Stimulated activated CD8-positive, alpha-beta memory T cell treated with anti-CD3 and anti-CD28 coated beads, Interleukin-2, amount 100 ng/mL, for 1 hour (primary cell): ENCODE measurements at places on chromosomes 5 and 9.

GRCh38 chr9:99682870-99683269, 138.8 kb upstream of the NR4A3 start:
- no peak for DNase-seq

GRCh38 chr5:139654871-139655491, 6.8 kb downstream of the CXXC5 start:
- no peak for DNase-seq

- no peak for DNase-seq
These were observed 59.0 kb downstream of the BASP1 start for GRCh38 chr5:17276445-17276844.

- DNase-seq, result no peak
These were observed 39.8 kb upstream of the ANGPTL2 start for GRCh38 chr9:127162046-127162863.

DNA sequence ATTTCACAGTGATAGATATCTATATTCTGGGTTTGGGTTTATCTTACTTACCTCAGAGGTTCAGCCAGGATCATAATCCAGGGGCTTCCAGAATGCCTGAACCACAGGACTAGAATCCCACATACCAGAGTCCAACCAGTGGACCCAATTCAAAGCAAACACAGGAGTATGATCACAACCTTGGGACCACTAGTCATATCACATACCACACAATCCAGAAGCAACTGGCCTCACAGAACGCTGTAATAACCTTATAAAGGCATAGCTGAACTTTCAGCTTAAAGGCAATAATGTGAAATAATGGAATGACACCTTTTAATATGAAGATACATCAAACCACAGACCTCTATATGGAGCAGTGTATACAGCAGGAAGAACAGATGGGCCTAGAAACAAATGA, 25.3 kb downstream of the RAPGEF6 start:
- DNase-seq, result no peak

- no peak for DNase-seq
These were observed 460 bp upstream of the PBX3 start for GRCh38 chr9:125746774-125747052.

- DNase-seq, result peak; percentile 22
These were observed 9.9 kb upstream of the NINJ1 start for GRCh38 chr9:93143830-93144530.

DNA sequence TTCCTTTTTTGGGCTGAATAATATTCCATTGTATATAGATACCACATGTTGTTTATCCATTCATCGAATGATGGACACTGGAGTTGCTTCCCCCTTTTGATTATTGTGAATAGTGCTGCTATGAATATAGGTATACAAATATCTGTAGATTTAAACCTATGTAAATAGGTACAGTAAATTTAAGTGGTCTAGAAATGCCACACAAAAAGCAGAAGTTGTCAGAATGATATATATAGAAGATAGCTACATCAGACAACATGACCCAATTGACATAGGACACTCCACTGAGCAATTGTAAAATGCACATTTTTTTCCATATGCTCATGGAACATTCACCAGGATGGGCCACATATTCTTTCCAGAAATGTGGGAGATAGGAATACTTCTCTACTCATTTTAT, 77.6 kb downstream of the SMIM15 start:
- no peak for DNase-seq

- DNase-seq, result no peak
These were observed 41.3 kb upstream of the HAND1 start for GRCh38 chr5:154519359-154519758.

DNA sequence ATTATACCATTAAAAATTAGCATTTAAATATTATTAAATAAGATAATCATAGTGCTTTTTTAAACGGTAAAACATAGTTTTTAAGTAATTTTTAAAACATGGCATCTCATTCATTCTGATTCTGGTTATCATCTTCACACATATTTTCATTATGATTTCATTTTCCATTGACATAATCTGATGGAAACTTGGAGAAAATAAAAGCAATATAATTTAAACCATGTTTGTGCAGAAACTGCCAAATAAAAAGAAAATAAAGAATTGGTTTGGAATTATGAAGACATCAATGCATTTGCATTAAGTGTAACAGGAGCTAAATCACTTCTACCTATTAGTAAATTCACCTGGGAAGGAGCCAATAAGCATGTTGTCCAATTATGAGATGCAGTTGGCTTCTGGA, 490.1 kb upstream of the CD180 start:
- no peak for DNase-seq

DNA sequence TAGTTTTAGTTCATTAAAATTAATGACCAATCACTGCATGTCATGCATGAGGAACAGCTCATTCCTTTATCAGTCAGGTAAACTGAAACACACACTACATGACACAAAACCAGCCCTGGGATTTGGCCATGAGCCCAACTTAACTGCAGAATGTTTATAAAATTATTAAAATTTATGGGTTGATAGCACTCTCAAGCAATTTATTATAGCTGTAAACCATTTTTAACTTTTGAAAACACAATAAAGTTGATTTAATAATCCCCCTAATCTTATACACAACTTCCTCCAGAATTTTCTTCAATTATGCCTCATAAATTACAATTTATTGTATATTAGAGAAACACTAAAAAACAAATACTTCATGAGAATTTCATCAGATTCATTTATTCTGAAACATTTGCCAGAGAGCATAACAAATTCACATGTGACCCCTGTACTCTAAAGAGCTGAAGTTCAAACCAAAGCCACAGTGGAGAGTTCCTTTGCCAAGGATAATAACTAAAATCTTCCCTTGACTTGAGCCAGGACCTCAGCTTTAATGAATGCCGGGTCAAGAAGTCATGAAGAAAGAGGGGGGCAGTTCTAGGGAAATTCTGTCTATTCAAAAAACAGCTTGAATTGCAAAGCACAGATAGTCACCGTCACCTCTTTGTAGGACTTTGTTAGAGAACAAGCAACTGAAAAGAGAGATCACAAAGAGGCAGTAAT, 763.7 kb upstream of the GRAMD2B start:
- no peak for DNase-seq

DNA sequence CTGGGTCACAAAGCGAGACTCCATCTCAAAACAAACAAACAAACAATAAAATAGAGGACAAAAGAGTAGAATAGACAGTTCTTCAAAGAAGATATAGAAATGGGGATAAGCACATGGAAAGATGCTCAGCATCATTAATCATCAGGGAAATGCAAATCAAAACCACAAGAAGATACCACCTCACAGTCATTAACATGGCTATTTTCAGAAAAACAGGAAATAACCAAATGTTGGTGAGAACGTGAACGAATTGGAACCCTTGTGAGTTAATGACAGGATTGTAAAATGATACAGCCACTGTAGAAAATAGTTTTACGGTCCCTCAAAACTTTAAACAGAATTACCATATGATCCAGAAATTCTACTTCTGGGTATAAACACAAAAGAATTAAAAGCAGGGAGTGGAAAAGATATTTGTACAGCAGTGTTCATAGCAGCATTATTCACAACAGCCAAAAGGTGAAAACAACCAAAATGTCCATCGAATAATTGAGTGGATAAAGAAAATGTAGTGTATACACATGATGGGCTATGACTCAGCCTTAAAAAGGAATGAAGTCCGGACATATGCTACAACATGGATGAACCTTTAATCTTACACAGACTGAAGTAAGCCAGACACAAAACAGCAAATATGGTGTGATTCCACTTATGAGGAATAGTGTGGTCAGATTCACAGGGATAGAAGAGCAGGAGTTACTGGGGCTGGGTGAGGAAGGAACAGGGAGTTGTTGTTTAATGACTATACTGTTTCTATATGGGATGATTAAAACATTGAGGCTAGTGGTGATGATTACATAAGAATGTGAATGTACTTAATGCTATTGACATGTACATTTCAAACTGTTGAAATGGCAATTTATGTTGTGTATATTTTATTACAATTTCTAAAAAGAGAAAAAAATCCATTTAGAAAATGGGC, 19.7 kb downstream of the OR2V2 start:
- DNase-seq, result no peak

DNA sequence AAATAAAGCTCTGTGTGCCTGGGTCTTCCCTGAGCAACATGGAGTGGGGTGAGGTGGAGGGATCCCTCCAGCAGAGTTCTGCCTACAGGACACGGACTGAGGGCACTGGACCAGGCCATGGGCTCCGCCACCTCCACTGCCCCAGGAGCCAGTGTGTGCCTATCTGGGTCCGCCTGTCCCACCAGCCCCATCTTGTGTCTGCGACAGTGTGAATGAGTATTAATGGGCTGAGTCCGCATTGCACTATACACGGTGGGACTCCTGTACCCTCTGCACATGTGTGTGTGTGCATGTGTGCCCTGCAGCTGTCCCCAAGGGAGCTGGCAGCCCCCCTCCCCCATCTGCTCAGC, 11.4 kb downstream of the FGFR4 start:
- DNase-seq, result no peak

GRCh38 chr5:76715736-76716455, at the start of gene F2R:
TSS of gene F2R (plus strand) at chr5:76716126. CDS start at chr5:76716308, 182 bp downstream.
- peak; percentile 35 for DNase-seq

DNA sequence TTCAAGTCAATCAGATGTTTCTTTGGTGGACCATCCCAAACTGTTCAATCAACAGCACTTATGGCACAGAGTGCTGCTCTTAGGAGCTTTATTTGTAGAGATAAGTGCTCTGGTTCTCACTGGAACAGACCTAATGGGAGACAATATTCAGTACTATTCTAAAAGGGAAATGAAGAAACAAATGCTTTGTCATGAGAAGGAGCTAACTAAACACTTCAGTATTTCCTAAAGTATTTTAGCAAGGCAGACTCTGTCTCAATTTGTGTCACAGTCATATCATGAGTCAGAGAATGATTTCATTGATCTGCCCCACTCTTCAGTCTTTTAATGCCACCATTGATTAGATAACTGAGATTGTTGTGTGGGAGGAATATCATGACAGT, 175.3 kb downstream of the SLF1 start:
- no peak for DNase-seq

GRCh38 chr5:37900692-37901091, 60.9 kb upstream of the GDNF start:
- DNase-seq, result no peak

DNA sequence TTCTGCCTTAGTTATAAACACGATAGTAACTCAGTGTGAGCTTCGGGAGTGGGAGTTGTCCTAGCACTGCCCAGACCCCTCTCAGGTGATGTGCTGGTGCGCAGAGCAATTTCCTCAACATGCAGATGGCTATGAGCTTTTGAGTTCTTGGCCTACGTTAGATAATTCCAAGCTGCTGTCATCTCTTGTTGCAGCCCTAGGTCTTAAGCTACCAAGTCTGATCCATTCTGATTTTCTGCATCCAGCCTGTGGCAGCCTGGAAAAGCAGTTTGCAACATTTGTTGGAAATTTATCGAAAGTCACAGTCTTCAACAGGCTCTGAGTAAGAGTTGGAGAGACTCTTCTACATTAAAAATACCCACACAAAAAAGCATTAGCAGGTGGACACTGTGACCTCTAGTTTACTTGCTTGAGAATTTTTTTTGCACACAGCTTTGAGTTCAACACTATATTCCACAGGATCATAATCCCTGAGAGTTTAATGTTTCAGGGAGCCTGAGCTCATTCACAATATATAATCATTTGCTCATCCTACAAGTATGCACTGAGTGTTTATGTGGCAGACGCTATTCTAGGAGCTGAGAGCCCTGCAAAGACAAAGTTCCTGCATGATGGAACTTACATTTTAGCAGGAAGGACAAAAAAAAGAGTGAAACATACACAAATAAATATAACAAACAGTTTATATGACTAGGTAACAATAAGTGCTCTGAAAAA, 91.6 kb downstream of the UBE2QL1 start:
- no peak for DNase-seq

DNA sequence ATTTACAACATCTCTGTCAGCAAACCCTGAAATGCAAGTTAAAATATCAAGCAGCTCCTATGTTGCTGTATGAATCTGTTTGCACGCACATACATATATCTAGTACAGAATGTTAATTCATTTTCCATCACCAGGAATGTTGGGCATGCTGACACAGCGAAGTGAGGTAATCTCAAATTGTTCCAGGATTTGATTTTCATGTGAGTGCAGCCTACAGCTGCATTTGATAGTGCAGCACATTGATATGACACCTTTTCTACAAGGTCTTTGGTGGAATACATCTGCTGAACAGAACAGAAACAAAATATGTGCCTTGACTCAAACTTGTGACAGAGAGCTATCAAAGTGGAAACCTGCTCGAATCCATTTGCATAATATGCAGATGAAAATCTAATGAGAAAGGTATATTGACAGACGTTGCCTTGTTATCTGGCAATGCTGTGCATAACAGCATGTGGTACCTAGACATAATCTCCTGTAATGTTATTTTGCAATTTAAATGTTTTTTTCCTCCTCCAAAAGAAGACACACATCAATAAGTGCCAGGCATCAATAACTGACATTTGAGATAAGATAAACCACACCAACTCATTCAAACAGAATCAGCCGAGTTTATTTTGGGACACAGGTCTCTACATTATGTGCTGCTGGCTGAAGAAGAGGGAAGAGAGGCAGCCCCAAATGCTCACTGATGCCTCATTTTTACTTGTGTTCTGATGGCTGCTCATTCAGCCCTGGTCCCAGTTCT, 512.2 kb downstream of the ZNF608 start:
- DNase-seq, result no peak

DNA sequence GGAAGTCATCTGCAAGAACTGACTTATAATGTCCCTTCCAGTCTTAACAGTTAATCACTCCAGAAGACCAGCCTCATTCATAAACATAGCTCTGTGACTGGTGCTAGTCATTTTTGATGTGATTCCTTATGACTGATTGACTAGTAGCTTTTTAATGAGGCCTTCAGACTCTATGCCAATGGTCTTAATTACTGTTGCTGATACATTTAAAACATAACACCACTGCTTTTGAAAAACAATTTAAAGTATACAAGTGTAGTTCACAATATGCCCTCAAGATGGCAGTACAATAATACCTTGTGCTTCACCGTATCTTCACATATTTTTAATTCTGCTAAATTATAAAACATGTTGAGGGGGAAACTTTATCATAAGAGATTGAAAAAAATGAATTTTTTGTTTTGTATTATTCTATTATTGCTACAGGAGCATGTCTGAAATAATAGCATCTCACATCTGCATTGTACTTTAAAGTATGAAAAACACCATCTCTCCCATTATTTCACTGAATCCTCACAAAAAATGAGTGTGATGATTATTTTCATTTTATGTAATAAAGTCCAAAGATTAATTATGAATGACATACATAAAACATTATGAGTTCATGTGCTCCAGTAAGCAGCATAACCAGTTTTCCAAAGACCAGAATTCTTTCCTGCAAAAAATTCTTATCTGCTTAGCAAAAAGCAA, 55.2 kb upstream of the SHISAL2B start:
- DNase-seq, result no peak

DNA sequence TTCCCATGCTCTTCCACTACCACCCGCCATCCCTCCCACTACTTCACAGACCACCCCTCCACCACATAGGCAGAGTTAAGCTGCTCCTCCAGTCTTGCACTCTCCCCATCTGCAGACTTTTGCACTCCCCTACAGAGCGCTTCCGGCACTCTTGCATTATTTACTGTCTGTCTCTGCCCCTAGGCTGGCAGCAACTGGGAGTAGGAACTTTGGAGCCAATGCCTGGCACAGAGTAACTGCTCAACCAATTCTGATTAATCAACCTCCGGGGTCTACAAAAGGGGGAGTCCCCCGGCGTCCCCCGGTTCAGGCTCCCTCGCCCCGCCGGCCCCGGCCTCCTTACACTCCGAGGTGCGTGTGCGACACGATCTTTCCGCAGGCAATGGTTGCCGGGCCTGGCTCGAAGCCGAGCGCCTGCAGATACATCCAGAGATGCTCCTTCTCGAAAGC, 498 bp downstream of the HAUS6 start:
- no peak for DNase-seq
